Suprapubic skin (tissue), 4 donors: ENCODE measurements at places on chromosomes 7 and 10. TPM values are rescaled to one million over a fixed set of nuclear protein-coding genes. Genes with fewer than 3 reads are reported as not detected.

GRCh38 chr7:46282155-46282554 lies 361.1 kb upstream of the IGFBP3 start:
- no peaks in the 10 kb centered on the region for H3K36me3 ChIP-seq
- H3K27me3 ChIP-seq, result no peaks in the 10 kb centered on the region
- DNase-seq, result no peak
- H3K4me1 ChIP-seq, result peaks cover 4% of the 10 kb centered on the region

DNA sequence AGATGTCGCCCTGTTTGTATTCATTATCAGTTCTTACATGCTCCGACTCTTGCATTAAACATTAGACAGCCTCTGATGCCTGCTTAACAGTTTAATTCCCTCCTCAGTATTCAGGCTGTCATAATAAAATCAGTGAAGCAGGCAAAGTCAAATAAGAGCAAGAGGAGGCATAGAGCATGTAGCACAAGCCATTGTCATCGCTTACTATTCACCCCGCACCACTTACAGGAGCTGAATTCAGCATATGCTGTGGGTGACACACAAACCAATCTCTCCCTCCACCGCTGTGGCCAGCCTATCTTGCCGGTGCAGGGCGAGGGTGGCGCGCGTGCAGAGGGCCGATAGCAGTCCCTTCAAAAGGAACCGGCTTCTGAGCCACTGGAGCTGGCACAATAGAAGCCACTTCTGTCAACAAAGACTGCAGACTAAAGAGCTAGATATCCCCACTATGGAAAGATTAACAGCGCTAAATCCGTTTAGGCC lies 433.2 kb upstream of the MGMT start:
- DNase-seq, result no peak
- no peak overlapping the region for H3K4me3 ChIP-seq
- H3K27me3 ChIP-seq, result peaks cover 32% of the 10 kb centered on the region
- no peaks in the 10 kb centered on the region for H3K36me3 ChIP-seq
- peaks cover 19% of the 10 kb centered on the region for H3K4me1 ChIP-seq

DNA sequence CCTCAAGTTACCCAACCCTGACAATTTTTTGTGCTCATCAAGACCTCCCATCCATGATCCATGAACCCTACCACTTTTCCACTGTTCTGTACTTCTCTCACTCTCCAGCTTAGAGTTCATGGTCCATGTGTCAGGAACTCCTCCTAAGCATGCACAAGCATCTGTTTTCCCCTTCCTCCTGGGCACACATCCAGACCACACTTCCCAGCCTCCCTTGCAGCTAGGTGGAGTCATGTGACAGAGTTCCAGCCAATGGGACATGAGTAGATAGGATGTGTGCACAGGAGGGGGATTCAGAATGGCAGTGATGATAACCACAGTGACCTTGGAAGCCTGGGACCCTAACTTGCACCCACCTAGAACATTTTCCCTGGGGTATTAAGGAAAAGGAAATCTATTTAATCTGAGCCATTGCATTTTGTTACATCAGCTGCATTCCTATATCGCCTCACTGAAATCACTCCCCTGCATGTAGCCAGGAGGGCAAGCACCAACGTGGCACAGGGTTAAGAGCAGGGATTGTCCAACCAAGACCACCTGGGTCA lies 9.6 kb upstream of the FRMPD2 start:
- no peak for DNase-seq
- H3K4me1 ChIP-seq, result peaks cover 13% of the 10 kb centered on the region
- no peaks in the 10 kb centered on the region for H3K27me3 ChIP-seq
- no peak overlapping the region for H3K27ac ChIP-seq

GRCh38 chr7:139106959-139107358 lies 2.6 kb downstream of the ZC3HAV1 start:
- H3K36me3 ChIP-seq, result no peaks in the 10 kb centered on the region
- peaks cover 49% of the 10 kb centered on the region for H3K4me1 ChIP-seq
- H3K27ac ChIP-seq, result no peak overlapping the region
- H3K4me3 ChIP-seq, result peak overlapping the region; percentile 90
- no peaks in the 10 kb centered on the region for H3K27me3 ChIP-seq

KLF14 gene
- total RNA-seq, result not detected

SFTPA1 gene
- total RNA-seq, result not detected

- H3K4me1 ChIP-seq, result no peaks in the 10 kb centered on the region
- H3K27ac ChIP-seq, result no peak overlapping the region
Observed at GRCh38 chr10:85598646-85599045, 767.9 kb downstream of the GRID1 start.

- H3K36me3 ChIP-seq, result no peaks in the 10 kb centered on the region
- peaks cover 10% of the 10 kb centered on the region for H3K4me1 ChIP-seq
- no peaks in the 10 kb centered on the region for H3K27me3 ChIP-seq
- no peak overlapping the region for H3K4me3 ChIP-seq
- no peak for DNase-seq
Observed at GRCh38 chr7:133853706-133854276, 273.3 kb upstream of the LRGUK start.

GRCh38 chr7:122056977-122057376 lies 87.1 kb downstream of the AASS start:
- no peaks in the 10 kb centered on the region for H3K4me1 ChIP-seq
- no peak for DNase-seq
- H3K36me3 ChIP-seq, result peaks cover 8% of the 10 kb centered on the region
- no peak overlapping the region for H3K27ac ChIP-seq

GRCh38 chr7:2738766-2739549 lies 51.0 kb downstream of the AMZ1 start:
- H3K27me3 ChIP-seq, result no peaks in the 10 kb centered on the region
- no peak overlapping the region for H3K4me3 ChIP-seq
- DNase-seq, result peak; percentile 49
- H3K27ac ChIP-seq, result no peak overlapping the region
- H3K4me1 ChIP-seq, result peaks cover 17% of the 10 kb centered on the region

GRCh38 chr7:137961200-137962177 lies 40.4 kb downstream of the CREB3L2 start:
- no peaks in the 10 kb centered on the region for H3K36me3 ChIP-seq
- DNase-seq, result no peak
- H3K4me3 ChIP-seq, result no peak overlapping the region
- H3K27ac ChIP-seq, result no peak overlapping the region

AOAH gene
- total RNA-seq, result 1.7 TPM

- DNase-seq, result no peak
- no peaks in the 10 kb centered on the region for H3K36me3 ChIP-seq
- no peaks in the 10 kb centered on the region for H3K4me1 ChIP-seq
- no peak overlapping the region for H3K27ac ChIP-seq
- H3K4me3 ChIP-seq, result no peak overlapping the region
Observed at GRCh38 chr10:77648472-77648871, 10.9 kb upstream of the KCNMA1 start.

TUBB8 gene
- total RNA-seq, result not detected
